ENCODE measurements at places on chromosomes 6 and 20.

- DNase-seq = no peak
Observed at GRCh38 chr20:25397821-25398220, 7.2 kb upstream of the ABHD12 start.

DNA sequence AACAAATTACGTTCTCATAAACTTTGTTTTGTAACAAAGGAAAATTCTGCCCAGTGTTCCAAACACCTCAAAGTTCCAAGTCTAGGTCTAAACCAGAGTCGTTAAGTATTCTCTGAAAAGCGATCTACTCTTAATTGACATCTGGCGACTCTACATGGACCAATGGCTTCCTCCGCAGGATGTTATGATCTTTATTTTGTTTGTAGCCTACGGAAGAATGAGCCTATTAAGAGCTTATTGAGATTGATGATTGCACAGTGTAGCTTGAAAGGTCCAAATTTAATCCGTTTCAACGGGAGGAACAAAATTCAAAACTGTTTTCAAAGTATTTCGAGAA is 61.1 kb downstream of the FAM217A start:
- no peak for DNase-seq

GRCh38 chr6:82072751-82073150 is 174.8 kb downstream of the IBTK start:
- DNase-seq = no peak

GRCh38 chr20:36832791-36833190 is 43.1 kb upstream of the TLDC2 start:
- no peak for DNase-seq

GRCh38 chr6:147441751-147442150 is 66.7 kb upstream of the SAMD5 start:
- no peak for DNase-seq

GRCh38 chr6:23394681-23395080 is 731.3 kb upstream of the NRSN1 start:
- no peak for DNase-seq

GRCh38 chr6:154197196-154197860 is 158.3 kb downstream of the OPRM1 start:
- DNase-seq = no peak

GRCh38 chr6:38157905-38158304 is 338.4 kb downstream of the ZFAND3 start:
- DNase-seq = no peak

- DNase-seq = no peak
Observed at GRCh38 chr20:51303731-51304670, 238.5 kb downstream of the NFATC2 start.

DNA sequence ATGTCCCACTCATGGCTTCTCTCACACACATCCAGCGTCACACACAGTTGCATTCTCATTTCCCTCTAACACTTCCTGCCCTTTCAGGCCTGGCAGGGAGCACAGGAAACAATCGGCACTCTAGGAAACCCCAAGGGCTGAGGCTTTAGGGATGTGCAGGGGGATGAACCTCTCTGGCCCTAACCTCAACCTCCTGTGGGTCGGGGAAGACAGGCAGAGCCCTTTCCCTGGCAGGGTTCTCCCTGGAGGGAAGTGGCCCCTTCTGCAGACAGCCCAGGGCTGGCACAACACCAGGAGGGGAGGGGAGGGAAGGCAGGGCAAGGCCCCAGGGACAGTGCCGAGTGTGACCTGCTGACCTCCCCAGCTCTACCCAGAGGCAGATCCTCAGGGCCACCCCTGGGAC is 2.7 kb downstream of the TEAD3 start:
- DNase-seq = no peak

DNA sequence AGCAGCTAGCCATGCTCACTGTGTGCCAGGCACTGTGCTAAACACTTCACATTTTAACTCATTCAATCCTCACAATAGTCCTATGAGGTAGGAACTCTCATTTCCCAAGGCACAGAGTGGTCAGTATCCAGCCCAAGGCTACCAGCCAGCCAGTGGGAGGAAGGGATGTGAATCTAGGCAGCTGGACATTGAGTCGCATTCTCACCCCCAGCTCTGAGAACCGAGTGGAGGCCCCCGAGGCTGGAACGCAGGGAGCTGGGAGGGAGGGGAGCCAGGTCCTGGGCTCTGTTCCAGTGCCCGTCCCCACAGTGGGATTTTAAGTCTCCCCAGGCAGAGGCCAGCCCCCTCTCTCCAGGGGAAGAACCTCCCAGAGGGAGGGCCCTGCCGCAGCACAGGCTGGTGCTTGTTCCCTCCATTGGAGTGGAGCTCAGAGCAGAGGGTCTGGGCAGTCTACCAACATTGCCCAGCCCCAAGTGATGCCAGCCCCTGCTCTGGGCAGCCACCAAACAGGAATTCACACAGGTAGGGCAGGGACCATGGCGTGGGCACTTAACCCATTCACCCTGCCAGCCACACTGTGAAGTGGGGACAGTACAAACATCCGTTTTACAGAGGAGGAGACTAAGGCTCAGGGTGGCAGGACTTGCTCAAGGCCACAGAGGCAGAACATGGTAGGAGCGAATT is 131.3 kb downstream of the CEBPB start:
- DNase-seq = no peak

DNA sequence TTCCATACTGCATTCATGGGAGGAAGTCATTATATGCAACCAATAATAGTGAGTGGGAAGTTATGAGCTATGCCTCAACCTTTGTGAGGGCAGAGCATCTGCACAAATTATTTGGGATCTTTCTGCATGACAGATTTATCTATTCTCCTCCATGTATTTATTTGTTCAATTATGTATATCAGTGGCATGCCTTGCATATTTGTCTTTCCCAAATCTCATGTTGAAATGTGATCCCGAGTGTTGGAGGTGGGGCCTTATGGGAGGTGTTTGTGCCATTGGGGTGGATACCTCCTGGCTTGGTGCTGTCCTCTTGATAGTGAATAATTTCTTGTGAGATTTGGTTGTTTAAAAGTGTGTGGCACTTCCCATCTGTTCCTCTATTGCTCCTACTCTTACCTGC is 1246.0 kb upstream of the CITED2 start:
- no peak for DNase-seq

DNA sequence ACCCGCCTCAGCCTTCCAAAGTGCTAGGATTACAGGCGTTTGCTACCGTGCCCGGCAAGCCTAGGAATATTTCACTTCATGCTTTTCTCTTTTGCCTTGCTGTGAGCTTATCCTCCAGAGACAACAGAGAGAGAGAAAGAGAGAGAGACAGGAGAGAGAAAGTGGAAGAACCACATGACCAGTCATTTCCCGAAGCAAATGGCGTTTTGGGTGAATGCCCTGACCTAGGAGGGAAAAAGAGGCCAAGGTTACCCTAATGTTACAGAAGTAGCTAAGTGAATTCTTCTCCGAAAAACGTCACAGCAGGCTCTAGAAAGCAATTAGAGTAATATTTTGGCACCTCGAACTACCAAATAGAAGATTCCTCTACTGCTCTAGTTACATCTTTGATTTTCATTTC is 9.1 kb downstream of the SGK1 start:
- DNase-seq = no peak

GRCh38 chr6:26342106-26343004 is 22.6 kb upstream of the BTN3A2 start:
- DNase-seq = no peak

- DNase-seq = no peak
Observed at GRCh38 chr20:22509843-22510147, 74.6 kb downstream of the FOXA2 start.

- no peak for DNase-seq
Observed at GRCh38 chr6:121917263-121917829, 481.9 kb downstream of the GJA1 start.

DNA sequence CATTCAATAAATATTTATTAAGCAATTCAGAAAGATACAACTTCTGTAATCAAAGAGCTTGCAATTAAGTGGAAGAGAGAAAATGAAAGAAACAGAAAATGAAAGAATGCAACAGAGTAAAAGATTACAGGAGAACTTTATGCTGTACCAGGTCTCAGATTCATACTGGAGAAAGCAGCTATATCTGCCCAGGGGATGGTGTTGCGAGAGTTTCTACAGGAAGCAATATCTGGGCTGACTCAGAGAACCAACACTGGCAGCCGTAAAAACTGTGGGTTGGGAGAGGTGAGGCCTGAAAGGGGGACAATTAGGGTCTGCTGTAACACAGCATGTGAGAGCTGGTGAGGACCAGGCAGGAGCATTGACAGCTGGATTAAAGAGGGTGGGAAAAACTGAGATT is 256.7 kb upstream of the TCF21 start:
- DNase-seq = no peak

GRCh38 chr20:63134201-63134612 is 81.7 kb downstream of the YTHDF1 start:
- no peak for DNase-seq

GRCh38 chr20:9996944-9997343 is 37.8 kb upstream of the ANKEF1 start:
- DNase-seq = no peak

DNA sequence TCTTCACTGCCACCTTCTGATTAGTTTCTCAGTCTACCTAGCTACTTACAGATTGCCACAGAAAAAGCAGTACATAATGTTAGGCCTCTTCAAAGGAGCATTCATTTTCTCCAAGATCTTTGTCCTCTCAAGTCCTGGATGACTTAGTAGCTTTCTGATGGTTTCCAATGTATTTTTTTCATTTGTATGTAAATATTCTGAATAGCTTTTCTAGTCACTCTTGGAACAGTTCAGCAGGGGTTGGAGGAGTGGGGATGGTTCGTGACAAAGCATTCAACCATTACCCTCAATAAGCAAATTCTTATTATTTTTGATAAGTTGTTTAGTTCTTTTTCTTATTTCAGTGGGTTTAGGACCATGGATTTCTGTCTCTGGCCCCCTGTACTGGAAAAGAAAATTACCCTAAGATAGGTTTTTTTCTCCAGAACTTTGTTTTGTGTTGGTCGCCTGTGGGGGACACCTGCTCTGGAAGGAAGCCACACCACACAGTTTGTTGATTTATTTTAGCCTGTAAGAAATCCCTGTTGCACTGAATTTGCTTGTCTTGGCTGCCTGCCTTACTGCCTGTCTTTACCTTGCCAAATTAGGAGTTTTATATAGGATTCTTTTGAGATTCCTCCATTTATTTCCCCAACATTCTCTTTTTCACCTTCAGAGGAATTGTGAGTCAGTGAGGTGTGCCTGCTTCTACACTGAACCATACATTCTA is 247.9 kb downstream of the RFPL4B start:
- DNase-seq = no peak

DNA sequence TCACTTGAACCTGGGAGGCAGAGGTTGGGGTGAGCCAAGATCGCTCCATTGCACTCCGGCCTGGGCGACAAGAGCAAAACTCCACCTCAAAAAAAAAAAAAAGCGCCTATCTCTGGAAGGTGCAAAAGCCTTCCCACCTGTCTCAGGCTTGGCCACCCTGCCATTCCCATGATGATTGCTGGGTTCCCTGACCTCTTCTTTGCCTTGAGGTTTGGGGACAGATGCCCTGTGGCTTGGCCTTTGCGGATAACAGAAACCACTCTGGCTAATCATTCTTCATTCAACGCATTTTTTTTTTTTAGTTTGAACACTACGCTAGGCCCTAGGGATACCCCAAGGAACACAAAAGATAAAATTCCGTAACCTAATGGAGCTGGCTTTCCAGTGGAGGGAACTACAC is 6.8 kb upstream of the HMGA1 start:
- no peak for DNase-seq

DNA sequence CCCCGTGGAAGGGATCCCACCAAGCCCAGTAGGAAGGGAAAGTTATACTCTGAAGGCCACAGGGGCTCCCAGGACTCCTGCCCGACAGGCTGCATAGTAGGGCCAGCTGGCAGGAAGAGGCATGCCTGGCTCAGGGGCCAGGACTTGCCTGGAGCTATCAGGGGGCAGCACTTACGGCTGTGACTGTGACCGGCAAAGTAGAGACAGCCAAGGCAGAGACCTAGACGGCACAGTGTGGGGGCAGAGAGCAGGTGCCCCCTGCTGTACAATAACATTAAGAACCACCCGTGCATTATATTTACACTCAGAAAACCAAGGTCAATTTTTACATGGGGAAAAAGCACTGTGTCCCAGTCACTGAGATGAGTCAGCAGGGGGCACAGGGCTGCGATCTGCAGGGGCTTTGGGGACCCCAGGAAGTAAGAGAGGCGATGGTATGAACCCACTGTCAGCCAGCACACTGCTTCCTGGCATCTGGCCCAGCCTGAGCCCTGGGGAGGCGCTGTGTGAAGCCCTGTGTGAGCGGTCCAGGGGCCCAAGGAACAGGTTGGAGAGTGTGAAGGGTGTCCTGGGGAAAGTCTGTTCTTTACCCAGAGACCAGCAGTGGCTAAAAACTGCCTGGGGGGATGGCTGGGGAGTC is 9.9 kb downstream of the CCDC167 start:
- no peak for DNase-seq

GRCh38 chr20:24767623-24768100 is 181.4 kb upstream of the CST7 start:
- DNase-seq = no peak

- no peak for DNase-seq
Observed at GRCh38 chr6:139330826-139331500, 39.2 kb upstream of the TXLNB start.

DNA sequence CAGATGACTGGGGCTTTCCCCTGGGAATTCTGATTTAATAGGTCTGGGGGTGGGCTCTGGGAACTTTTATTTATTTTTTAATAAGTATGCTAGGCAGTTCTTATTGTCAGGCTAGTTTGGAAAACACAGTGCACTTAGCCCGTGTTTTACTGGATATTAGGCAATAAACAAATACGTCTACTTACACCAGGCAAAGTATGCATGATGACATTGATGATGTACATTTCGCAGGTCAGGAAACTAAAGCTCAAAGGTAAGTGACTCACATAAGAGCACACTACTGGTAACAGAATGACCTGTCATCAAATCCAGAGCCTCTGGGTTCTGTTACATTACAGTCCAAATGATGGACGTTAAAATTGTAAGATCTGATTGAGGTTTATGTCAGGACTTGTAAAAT is 144.4 kb upstream of the EXOC2 start:
- no peak for DNase-seq

- DNase-seq = no peak
Observed at GRCh38 chr6:118444796-118445195, 103.3 kb upstream of the PLN start.

DNA sequence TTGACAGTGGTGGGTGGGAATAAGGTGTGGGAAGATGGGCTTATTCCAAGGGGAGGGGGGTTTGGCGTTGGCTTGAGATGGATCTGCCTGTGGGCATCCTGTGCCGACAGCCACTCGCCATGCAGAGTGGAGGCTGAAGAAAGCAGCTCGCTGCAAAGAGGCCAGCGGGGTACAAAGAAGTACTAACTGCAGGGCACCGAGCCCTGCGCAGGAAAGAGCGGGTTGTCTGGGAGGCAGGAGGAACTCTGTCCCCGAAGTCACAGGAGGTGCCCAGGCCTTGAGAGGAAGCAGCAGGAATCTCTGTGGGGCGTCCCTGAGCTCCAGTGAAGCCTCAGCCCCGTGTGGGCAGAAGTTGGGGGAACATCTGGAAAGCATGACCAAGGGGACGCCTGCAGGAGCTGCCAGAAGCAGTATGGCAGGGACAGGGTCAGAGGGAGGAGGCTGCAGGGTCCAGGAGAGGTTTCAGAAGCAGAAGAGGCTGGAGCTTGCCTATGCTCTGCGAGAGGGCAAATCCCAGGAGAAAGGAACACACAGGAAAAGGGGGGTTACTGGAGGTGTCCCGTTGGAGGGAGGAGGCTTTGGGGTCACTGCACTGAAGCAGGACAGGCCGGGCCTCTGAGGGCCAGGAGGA is 77.2 kb downstream of the THBS2 start:
- no peak for DNase-seq

GRCh38 chr20:43725666-43726065 is 1.1 kb downstream of the GTSF1L start:
- DNase-seq = no peak

Measured in amygdala (tissue), 56 donors.